ENCODE measurements at places on chromosomes 2 and 18.

GRCh38 chr18:26700728-26701127 lies 152.4 kb upstream of the KCTD1 start:
- DNase-seq: no peak

GRCh38 chr2:30139131-30139870 lies 7.5 kb upstream of the YPEL5 start:
- no peaks in the 10 kb centered on the region for H3K27me3 ChIP-seq
- H3K4me3 ChIP-seq: no peak overlapping the region
- no peaks in the 10 kb centered on the region for H3K4me1 ChIP-seq
- no peaks in the 10 kb centered on the region for H3K36me3 ChIP-seq
- DNase-seq: no peak

- no peak for DNase-seq
- no peak overlapping the region for H3K27ac ChIP-seq
- peaks cover 2% of the 10 kb centered on the region for H3K4me1 ChIP-seq
- no peaks in the 10 kb centered on the region for H3K36me3 ChIP-seq
- no peak overlapping the region for H3K4me3 ChIP-seq
Measured at GRCh38 chr18:23812546-23813440, 123.5 kb downstream of the LAMA3 start.

DNA sequence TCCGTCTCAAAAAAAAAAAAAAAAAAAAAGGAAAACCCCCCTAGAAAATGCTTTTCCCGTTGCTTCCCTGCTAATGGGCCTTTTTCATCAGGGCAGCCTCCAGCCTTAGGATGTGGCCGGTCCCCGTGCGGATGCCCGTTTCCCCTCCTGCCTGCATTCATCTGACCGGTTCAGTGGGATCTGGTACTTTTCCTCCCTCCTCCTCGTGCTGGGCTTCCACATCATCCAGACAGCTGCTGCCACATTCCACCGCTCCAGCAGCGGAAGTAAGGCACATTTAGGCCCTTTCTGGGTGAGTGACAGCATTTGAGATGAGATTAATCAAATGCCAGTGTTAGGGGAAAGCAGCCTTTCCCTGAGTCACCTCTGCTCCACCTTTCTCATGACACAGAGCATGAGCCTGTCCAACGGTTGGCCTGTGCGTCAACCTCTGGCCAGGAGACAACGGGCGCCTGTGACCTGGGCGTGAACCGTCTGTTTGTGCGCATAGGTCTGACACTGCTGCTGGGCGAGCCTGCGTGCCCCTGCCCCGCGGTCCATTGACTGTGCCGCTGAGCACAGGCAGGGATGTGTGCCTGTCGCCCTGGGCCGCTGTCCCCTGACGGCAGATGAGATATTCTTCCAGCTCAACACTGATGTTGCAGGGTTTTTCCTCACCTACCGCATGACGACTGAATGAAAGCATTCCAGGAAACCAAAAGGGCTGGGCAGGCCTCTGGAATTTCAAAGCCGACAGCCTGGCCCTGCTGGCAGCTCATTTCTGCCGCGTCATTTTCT lies 174.0 kb downstream of the TGIF1 start:
- DNase-seq: no peak
- no peaks in the 10 kb centered on the region for H3K27me3 ChIP-seq
- peak overlapping the region; percentile 48 for H3K27ac ChIP-seq
